CD4-positive, alpha-beta T cell treated with Interleukin-10 for 1 hour (primary cell): ENCODE measurements at places on chromosomes 12 and 14.

DNA sequence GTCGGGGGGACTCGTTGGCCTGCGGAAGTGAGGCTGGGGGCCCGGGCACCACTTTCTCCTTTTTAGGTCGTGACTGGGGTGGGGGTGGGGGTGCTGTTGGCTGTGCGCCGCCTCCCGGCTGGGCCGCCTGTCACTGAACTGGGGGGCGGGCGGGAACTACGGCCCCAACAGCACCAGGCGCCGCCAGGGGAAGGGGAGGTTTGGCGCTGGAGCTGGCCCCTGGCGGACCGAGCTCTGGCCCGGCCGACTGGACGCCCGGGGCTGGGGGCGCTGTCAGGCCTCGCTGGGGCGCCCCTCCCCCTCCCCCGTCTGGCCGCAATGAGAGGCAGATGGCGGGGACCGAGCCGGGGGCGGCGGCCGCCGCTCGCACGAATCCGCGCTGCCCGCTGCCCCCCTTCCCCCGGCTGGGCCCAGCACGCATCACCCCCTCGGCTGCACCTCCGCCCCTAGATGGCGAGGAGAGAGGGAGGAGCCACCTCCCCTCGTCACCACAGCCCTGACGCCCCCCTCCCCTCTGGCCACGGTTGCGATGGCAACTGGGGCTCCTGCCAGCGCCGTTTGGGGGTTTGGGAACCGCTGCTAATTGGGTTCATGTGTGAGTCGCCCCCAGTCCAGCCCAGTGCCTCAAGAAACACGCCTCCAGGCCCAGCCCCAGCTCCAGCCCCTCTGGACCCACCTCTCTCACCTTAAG, 723 bp downstream of the NFATC4 start:
- peak; percentile 39 for DNase-seq

DNA sequence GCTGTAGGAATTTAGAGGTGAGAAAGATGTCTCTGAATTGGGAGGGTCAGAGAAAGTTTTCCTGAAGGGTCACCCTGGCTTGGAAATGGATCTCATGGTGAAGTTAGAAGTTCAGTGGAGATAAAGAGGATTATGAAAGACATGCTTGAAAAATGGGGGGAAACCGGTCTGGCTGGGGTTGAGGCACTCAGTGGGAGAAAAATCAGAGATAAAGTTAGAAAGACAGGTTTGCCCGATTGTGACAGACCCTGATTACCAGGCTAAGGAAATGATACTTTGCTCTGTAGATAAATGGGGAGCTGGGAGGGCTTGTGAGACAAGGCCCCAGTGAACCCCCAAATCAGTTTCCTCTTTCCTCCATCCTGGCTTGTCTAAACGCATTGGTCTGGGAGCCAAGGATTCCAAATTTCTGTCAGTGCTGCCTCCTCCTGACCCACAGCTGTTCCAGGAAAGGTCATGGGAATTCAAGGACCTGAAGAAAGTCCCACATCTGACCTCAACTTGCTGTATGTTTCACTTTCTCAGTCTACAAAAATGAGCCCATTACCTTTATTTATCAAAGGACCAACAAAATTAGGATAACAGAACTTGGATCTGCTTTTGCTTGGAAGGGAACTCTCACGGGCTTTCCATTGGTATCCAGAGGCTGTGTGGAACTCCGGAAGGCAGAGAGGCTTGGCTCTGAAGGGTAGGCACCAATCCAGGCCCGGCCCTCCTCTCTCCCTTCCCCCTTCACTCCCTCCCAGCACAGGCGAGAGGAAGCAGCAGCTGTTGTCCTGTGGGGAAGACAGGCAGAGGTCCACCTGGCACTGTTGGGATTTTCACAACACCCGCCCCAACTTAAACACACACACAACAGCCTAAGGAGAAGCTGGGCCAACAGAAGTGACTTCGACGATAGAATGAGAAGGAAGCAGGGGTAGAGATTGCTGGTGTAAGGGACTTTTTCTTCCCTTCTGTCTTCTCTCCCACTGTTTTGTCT, 3.4 kb upstream of the RNASE7 start:
- DNase-seq: no peak

- DNase-seq: no peak
Observed at GRCh38 chr14:73261075-73261474, 23.8 kb downstream of the PAPLN start.

DNA sequence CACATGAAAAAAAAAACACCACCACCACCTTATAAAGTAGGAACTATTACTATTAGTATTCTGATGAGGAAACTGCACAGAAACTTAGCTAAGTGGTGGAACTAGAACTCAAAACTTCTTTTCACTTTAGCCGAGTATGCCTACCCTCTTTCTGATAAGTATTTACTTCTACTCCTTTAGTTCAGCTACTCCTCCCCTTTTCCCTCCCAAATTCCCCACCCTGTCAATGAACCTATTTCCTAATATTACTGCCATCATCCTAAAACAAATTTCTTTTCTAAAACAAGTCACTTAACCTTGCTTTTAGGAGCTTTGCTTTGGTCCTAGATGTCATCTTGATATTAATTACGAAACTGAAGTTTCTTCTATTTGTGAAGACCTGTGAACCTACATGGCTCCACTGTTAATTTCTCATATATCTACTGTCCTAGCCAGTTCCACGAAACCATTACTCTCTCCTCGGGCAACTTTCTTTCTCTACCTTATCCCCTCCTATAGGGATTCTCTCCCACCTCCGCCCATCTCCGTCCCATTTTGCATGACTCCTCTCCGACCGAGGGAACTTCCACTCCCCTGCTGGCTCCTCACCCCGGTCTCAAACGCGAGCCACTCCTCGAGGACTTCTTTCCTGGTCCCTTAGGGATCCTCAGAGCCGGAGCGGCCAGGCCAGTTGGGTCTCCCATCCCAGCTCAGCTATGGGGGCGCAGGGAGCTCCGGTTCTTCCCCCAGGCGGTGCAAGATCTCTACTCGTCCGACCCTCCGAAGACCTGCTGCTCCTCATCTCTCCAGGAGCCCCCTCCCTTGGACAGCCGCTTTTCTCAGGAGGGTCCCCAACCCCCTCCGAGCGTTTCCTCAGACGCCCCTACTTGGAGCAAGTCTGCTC, 1.1 kb downstream of the NUMB start:
- peak; percentile 12 for DNase-seq

DNA sequence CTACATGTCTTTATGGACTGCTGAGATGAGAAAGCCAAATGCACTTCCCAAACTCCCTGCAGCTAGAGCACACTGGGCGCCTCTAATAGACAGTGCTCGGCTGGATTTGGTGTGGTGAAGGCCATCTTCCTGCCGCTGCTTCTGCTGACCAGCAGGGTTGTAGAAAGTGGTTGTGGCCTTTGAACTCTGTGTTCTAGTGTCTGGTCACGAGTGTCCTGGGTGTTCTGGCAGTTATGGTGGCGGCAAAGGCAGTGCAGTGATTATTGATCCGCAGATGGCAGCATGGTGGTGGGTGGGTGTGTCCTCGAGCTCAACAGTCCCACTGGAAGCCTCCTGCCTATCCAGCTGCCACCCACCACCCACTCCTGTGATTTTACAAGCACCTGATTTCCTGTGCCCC, 43.4 kb downstream of the SMIM41 start:
- no peak for DNase-seq

GRCh38 chr14:68814539-68815297, 21.9 kb upstream of the ZFP36L1 start:
- DNase-seq: peak; percentile 79

DNA sequence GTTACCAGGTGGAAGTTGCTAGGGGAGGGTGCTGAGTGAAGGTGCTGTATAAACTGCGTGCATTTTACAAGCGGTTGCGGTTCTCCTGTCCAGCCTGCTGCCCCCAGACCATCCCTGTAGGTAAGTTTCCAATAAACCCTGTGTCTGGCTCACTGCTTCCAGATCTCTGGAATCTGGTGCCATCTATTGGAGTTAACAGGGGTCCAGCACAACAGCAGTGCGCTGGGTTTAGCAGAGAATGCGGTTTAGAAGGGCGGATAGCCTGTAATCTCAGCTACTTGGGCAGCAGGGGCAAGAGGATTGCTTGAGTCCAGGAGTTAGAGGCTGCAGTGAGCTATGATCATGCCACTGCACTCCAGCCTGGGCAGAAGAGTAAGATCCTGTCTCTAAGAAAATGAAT, 4.9 kb downstream of the AACS start:
- no peak for DNase-seq

DNA sequence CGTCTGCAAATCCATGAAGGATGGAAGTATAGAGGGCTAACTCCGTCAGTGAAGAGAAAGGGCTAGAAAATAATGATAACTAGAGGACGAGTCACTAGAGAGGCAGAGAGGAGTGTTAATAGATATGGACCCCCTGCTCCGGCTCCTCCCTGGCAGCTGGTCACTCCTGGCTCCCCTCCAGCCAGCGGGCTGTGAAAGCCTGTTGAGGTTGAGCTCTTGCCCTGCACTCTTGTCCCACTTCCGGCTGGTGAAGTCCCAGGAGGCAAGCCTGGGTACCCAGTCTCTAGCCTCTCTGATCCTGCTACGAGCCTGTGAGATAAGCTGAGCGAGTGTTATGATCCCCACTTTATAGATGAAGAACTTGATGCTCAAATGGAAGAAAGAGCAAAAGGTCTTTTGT, 90.3 kb downstream of the RFX4 start:
- no peak for DNase-seq

DNA sequence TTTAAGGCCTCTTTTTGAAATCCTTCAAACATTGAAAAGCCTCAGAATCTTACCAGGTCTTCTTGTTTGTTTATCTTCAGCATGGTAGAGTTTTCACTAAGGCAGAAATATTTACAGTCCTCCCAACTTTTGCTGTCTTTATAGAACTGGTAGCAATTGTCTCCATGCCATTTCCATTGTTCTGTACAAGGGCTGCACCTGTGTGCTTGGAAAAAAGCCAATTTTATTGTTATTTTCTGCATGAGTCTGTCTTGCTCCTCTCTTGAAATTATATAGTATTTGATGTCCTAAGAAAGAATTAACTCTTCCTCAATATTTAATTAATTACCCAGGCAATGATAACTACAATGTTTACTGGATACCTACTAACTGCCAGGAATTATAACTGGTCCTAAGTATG, 23.3 kb downstream of the CLEC1A start:
- no peak for DNase-seq

DNA sequence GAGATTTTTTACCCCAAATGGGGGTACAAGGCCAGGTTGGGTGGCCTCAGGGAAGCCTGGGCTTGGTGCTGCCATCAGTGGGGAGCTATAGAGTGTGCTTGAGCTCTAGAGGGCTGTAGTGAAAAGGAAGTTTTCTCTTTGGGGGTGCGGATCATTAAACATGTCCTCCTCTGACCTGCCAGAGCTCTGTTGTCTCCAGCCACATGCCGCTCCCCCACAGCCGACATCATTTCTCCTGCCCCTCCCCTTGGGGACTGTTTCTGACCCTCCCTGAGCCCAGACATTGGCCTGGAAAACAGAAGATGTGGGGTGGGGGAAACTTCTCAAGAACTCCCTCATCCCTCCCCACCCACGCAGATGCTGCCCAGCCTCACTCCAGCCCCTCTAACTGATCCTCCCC, 25.3 kb downstream of the DTX1 start:
- DNase-seq: no peak

GRCh38 chr12:108516511-108517275, 1.6 kb downstream of the FICD start:
- DNase-seq: no peak

DNA sequence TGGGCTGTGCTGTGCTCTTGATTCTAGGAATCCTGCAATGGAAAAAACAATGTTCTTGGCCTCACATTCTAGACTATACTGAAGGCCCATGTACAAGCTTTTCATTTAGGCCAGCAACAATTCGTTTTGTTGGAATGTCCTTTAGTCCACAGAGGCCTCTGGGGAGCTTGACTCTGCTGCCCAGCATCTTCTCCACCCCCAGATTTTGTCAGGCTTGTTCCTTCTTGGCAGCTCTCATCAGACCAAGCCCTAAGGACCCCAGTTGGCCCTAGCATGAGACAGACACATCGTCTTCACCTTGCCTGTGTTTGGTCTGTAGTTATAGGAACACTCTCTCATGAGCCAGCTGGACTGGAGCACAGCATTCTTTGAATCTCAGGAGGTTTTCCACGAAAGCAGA, 300.1 kb downstream of the VRK1 start:
- no peak for DNase-seq

GRCh38 chr12:108551535-108551934, 9.4 kb downstream of the SART3 start:
- DNase-seq: no peak

- DNase-seq: peak; percentile 70
Observed at GRCh38 chr12:31832740-31833729, 104.2 kb upstream of the AMN1 start.

DNA sequence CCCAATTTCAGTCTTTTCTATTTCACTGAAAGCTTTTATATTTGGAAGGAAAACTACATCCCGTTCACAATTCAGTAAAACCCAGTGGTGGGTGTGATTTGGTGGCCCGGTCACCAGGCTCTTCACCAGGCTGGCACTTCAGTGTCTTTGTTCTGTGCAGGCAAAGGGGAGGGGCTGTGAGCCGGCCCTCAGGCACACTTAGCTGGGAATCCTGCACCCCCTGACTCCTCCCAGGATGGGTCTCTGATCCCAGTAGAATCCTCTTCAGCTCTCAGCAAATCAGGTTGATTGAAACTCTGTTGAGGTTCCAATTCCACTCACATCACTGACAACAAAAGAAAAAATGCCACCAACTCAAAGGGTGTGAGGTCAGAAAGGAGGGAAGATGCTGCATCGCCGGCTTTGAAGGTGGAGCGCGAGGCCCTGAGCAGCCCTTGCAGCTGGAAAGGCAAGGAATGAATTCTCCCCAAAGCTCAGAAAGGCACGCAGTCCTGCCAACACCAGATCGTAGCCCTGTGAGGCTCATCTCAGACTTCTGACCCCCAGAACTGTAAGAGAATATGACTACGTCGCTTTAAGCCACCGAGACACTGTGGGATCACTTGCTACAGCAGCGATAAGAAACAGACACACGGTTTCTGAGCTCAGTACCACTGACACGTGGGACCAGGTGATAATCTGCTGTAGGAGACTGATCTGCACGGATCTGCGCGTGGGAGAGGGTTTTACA, 166.6 kb downstream of the PIWIL1 start:
- DNase-seq: no peak

DNA sequence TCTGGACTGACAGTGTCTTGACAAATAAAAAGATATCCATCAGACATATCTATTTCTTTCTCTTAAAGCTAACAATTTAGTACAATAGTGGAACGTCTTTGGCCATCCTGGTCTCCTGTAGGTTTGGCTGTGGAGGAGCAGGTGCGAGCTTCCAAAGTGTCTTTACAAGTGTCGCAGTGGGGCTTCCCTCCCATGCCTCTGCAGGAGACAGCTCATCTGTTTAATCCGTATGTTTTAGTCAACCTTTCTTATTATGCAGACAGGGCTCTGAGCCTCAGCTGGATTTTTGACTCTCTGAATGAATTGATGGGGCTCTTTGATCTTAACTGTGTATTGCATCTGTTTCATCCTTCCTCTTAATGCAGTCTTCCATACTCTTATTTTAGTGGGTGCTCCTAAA, 57.5 kb downstream of the RMST start:
- DNase-seq: no peak

- no peak for DNase-seq
Observed at GRCh38 chr14:102574281-102575159, 17.9 kb upstream of the RCOR1 start.

GRCh38 chr12:125110641-125111360, 45.6 kb downstream of the AACS start:
- no peak for DNase-seq
